ENCODE measurements at places on chromosomes 7 and 10.

DNA sequence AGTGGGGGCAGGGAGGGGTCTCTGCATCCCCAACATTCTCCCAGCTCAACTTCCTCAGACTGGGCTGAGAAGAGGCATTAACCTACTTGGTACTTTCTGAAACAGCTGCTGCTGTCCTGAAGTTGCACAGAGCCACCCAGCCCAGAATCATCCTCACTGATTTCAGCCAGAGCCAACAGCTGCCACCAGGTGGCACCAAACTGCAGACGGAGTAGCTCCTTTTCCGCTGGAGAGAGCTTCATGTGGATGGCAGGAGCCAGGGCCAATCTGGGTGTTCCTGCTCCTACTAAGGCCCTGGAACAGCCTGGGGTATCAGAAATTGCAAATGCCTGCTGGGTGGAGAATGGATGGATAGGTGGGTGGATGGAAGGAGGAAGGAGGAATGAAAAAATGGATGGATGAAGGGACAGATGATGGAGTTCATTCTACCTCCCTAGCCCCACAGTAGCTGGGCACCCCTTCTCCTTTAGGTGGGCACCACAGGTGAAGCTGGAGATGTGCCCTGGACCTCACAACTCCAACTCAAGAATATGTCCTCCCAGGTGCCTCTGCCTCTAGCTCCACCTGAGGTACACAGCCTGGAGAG lies 11.8 kb upstream of the DRGX start:
- DNase-seq, result peak; percentile 31

- DNase-seq, result no peak
These were observed 350.7 kb downstream of the IPMK start for GRCh38 chr10:57917019-57917418.

DNA sequence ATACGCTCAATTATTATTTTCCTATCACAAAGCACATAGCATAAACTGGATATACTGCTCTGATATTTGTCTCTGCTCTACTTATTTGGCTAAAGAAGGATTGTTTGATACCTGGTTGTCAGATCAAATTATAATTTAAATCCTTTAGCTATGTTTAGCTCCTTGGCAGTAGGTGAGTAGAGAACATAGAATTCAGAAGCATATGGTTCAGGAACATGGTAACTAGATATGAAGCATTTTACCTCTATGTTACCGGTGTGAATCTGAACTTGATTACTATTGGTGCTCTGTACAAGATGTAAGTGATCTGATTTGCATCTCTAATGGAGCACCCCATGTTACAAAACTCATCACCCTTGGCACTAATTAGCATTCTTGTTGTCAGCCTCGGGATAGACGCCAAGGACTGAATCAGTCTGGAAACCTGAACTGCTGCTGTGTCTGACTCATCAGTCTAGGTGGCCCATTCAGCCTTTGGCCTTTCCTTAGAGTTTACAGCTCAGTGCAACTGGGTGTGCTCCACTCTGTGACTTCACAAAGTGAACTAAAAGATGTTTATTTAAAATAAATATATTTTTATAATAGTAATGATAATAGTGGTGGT lies 12.3 kb upstream of the MYPN start:
- DNase-seq, result no peak

- no peak for DNase-seq
These were observed 191.6 kb downstream of the PCDH15 start for GRCh38 chr10:54609423-54609822.

GRCh38 chr7:28142650-28143049 lies 37.9 kb downstream of the JAZF1 start:
- DNase-seq, result no peak

DNA sequence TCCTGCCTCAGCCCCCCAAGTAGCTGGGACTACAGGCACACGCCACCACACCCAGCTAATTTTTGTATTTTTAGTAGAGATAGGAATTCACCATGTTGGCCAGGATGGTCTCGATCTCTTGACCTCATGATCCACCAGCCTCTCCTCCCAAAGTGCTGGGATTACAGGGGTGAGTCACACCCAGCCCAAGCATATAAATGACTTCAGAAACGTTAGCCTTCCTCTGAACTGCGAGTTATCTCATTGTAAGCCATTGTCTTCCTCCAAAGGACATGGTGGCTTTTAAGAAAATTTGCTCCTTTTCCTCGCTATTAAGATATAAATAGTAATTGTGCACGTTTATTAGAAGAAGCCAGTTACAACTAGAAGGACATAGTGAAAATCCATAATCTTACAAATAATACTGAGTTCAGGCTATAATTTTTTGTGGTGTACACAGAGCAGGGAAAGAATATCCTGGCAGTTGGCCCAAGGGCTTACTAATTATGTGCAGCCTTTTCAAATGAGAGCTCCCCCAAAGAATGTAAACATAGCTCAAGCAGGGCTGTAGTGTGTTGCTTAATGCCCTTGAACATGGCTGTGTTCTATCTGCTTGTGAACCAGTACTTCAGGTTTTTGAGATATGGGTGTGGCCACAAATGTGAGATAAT lies 495.8 kb downstream of the PARD3 start:
- no peak for DNase-seq
